ENCODE measurements at places on chromosomes 6 and 20. TPM values are rescaled to one million over a fixed set of nuclear protein-coding genes. Genes with fewer than 3 reads are reported as not detected.
A peak's percentile ranks its signal among the peaks of the same experiment; 100 is the strongest.

DNA sequence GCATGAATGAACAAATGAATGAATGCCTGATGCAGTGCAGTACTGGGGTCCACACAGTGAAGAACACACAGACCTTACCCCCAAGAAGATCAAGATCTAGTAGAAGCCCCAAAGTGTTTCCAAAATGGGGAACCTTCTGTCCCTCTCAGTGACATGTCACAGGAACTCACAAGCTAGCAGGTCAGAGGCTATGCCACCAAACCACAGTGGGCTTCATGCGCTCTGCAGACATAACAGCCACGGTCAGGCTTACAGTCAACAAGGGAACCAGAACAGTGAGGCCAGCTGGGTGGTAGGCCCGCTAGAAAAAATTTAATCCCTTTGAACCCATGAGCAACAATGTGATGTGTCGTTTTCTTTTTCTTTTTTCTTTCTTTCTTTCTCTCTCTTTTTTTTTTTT, 20.2 kb upstream of the ARFGEF2 start:
- DNase-seq, result no peak

DNA sequence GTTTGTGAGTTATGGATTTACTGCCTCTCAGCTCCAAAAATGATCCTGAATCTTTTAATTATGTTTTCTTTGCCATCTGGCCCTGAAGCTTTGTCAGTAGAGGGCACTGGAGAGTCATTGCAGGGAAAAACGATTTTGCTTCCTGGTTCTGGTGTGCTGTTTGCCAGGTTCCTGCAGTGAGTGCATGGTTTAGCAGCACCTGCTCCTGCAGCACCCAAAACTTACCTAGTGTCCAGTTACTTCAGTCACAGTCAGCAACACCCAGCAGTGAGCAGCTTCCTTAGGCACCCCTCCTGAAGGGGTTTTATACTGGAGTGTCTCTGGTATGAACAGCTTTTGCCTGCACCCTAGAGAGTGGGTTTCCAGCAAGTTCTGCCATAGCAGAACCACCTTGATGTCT, 6.0 kb upstream of the TRIM26 start:
- DNase-seq, result peak; percentile 71

DNA sequence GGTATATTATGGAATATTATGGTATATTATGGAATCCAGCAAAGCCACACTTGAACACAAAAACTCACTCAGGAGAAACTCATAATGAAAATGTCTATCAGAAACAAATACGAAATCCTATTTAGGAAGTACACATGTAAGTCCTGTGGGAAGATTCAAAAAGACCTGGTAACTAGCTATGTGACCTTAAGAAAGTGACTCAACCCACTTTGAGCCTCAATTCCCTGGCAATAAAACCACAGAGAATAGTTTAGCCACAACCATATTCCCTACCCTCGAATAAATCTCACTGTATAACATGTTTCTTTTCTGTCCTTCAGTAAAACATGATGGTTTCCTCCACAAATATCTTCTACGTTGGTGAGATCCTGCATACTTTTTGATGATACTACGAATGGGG, 56.4 kb downstream of the ZMYND8 start:
- DNase-seq, result no peak

DNA sequence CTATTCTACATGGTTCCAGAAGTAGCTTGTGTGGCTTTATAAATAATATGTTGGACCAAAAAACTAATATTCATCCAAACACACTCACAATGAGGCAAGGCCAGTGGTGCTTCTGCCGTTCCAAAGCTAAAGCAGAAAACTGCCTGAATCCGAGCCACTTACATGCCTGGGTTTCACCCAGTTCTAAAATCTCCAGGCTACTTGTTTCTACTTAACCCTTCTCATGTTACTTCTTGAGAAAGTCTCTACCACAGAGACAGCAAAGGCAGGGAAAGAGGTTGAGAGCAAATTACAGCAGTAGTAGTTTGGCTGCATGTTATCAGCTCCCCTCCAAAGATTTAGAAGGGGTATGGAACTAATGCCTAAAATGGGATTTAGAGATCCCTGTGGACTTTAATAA, 62.0 kb downstream of the FAXC start:
- DNase-seq, result no peak

DNA sequence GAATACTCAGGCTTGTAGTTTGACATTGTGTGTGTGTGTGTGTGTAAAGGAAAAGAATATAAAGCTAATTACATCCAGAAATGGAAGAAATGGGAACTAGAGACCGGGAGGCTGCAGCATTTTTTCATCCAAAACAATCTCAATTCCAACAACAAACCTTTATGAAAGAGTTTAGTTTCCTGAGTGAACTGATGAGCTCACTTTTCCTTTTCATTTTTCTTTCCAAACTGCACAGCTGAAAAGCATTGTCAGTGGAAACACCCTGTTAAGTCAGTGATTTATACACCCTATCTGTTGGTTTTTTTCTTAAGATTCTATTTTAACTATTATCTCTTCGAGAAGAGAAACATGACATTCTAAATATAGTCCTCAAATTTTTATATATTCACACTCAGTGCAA, 130.9 kb downstream of the RFPL4B start:
- no peak for DNase-seq

DNA sequence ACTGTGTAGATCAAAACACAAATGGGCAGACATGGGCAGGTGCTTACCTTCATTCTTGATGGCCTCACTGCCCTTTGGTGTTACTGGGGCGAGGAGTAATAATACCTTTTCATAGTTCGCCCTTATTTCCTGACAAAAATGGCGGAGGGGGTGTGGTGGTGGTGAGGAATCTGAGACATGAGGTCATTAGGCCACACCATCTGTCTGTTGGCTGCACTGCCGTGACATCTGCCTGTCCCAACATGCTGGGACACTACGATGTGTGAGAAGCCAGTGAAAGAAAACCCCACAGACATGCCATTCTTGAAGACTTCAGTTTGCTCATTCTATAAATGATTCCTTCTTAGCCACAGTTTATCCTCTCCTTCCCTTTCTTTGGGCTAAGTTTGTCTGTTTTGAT, 13.4 kb upstream of the MAPRE1 start:
- DNase-seq, result no peak

BHLHE23 gene
- not detected for total RNA-seq

NOTCH4 gene
- total RNA-seq, result 30.5 TPM

BEND3 gene
- total RNA-seq, result 3.6 TPM

PROCR gene
- 24.5 TPM for total RNA-seq
